Activated naive CD8-positive, alpha-beta T cell treated with anti-CD3 and anti-CD28 coated beads, Interleukin-2, amount 50 U/mL, for 24 hours (primary cell): ENCODE measurements at places on chromosomes 11 and 22.
A peak's percentile ranks its signal among the peaks of the same experiment; 100 is the strongest.

DNA sequence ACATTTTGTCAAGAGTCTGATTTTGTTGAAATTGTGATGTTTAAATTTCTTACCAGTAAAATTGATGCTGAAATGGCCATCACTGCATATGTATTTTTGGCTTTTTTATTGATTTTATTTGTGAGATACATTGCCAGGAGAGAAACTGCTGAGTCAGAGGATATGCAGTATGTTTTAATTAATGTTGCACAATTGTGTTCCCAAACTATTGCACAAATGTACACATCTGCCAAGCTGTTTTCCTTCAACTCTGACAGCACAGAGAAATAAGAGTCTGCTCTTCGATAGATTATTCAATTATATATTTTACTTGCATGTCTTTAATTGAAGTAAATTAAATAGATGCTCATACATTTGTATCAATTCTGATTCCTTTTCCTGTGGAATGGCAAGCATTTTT, 640.2 kb upstream of the LUZP2 start:
- no peaks in the 10 kb centered on the region for H3K27me3 ChIP-seq
- H3K36me3 ChIP-seq, result no peaks in the 10 kb centered on the region
- no peak overlapping the region for H3K4me3 ChIP-seq
- no peak for DNase-seq

- no peak for DNase-seq
- H3K4me3 ChIP-seq, result no peak overlapping the region
- no peaks in the 10 kb centered on the region for H3K4me1 ChIP-seq
- no peaks in the 10 kb centered on the region for H3K36me3 ChIP-seq
These were observed 47.8 kb upstream of the SHANK2 start for GRCh38 chr11:71300187-71300586.

- no peaks in the 10 kb centered on the region for H3K36me3 ChIP-seq
- H3K27ac ChIP-seq, result no peak overlapping the region
- no peak overlapping the region for H3K4me3 ChIP-seq
- no peak for DNase-seq
- no peaks in the 10 kb centered on the region for H3K27me3 ChIP-seq
- no peaks in the 10 kb centered on the region for H3K4me1 ChIP-seq
These were observed 437.7 kb downstream of the SOX6 start for GRCh38 chr11:15918674-15919073.

DNA sequence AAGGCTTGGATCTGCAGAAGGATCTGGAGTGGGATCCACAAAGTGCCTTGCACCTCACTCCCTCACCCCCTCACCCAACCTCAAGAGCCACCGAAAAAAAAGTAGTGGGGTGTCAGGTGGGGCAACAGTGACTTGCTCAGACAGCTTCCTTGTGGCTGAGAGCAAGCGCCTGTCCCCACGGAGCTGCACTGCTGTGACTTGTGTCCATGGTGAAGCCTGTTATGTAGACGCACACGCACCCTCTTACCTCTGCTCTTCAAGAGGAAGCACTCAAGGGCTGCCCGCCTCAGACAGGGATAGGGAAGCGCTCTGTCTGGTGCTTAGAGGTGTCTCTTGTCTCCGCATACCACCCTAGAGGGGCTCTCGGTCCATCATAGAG, 1.2 kb downstream of the DRD2 start:
- DNase-seq, result no peak
- no peaks in the 10 kb centered on the region for H3K36me3 ChIP-seq

DNA sequence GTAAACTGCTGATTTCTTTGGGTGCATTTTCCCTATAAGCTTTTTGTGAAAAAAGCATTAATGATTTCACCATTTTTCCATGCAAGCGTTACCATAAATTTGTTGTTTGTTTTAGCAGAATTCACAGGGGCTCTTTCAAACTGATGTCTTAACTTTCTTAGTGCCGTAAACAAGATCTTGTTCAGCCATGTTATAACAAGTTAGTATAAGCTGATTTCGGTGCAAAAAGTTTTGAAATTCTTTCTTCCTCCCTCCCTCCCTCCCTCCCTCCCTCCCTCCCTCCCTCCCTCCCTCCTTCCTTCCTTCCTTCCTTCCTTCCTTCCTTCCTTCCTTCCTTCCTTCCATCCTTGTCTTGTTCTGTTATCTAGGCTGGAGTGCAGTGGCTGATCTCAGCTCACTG, 71.7 kb upstream of the CHORDC1 start:
- H3K36me3 ChIP-seq, result no peaks in the 10 kb centered on the region
- H3K4me1 ChIP-seq, result no peaks in the 10 kb centered on the region
- no peak overlapping the region for H3K27ac ChIP-seq
- H3K27me3 ChIP-seq, result no peaks in the 10 kb centered on the region

- H3K27me3 ChIP-seq, result peaks cover 14% of the 10 kb centered on the region
- H3K4me3 ChIP-seq, result no peak overlapping the region
- H3K36me3 ChIP-seq, result no peaks in the 10 kb centered on the region
- no peaks in the 10 kb centered on the region for H3K4me1 ChIP-seq
These were observed 7.5 kb downstream of the THY1 start for GRCh38 chr11:119415517-119415916.

GRCh38 chr11:87832211-87832610, 343.0 kb downstream of the RAB38 start:
- no peaks in the 10 kb centered on the region for H3K4me1 ChIP-seq
- no peak overlapping the region for H3K4me3 ChIP-seq
- no peak for DNase-seq

DNA sequence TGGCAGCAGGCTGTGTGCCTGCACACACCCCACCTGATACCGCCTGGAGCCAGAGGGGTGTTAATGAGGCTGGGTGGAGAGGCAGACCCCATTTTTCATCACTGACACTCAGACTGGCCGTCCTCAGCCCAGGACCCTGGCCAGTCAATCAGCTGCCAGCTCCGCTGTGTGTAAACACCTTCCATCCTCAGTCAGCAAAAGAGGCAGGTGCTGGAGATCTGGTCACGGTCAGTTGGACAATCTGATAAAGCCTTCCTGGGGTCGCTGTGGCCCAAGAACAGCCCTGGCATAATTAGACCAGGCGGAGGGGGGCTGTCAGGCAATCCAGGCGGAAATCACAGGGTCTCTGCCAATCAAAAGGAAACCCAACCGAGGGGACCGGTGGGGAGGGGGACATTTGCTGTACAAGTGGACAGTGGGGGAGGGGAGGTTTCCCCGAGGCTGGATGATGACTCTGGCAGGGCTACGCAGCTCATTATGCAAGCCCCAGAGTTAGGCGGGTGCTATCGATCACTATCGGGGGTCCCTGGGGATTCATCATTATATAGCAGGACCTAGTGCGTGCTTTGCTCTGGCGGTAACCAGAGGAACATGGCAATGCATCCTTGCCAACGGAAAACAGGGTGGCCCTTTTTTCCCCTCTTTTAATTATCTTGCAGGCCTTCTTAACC, 72.9 kb downstream of the ABTB2 start:
- no peak overlapping the region for H3K27ac ChIP-seq
- no peaks in the 10 kb centered on the region for H3K27me3 ChIP-seq
- H3K4me1 ChIP-seq, result no peaks in the 10 kb centered on the region
- H3K4me3 ChIP-seq, result no peak overlapping the region
- H3K36me3 ChIP-seq, result no peaks in the 10 kb centered on the region

DNA sequence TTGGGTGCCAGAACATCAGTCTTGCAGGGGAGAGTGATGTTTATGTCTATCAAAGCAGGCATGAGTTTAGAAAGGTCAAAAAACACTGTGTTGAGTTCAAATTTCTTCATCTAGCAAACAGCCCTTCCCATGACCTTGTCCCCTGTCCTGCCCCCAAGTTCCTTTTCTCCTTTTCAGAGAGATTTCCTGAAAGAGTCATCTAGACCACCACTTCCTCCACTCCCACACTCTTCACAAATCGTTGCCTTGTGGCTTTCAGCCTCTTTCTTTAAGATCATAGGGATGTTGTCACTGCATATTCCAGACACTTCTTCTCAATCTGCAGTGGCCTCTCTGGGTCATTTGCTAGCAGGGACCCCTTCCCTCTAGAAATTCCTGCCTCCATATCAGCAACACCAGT, 290.5 kb downstream of the TENM4 start:
- no peaks in the 10 kb centered on the region for H3K27me3 ChIP-seq
- DNase-seq, result no peak
- H3K27ac ChIP-seq, result no peak overlapping the region
- no peaks in the 10 kb centered on the region for H3K36me3 ChIP-seq
- no peaks in the 10 kb centered on the region for H3K4me1 ChIP-seq

DNA sequence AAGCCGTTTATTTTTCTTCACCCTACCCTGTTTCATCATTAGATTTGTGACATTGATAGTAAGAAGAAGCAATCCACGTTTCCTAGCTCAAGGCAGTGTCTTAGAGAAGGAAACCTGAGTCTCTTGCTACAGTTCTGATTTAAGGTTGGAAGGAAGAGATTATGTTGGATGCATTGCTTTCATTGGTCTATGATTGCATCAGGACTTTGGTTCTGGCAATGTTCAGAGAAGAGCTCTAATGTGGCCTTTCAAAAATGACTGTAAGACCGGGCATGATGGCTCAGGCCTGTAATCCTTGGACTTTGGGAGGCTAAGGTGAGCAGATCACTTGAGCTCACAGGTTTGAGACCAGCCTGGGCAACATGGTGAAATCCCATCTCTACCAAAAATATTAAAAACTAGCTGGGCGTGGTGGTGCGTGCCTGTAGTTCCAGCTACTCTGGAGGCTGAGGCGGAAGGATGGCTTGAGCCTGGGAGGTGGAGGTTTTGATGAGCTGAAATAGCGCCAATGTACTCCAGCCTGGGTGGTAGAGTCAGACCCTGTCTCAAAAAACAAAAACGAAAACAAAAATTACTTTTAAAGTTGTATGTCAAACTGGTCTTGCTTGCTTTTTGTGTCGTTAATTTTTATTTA, 4.1 kb downstream of the NUCB2 start:
- no peak for DNase-seq
- H3K27ac ChIP-seq, result peak overlapping the region; percentile 97
- peaks cover 14% of the 10 kb centered on the region for H3K36me3 ChIP-seq
- H3K27me3 ChIP-seq, result no peaks in the 10 kb centered on the region

DNA sequence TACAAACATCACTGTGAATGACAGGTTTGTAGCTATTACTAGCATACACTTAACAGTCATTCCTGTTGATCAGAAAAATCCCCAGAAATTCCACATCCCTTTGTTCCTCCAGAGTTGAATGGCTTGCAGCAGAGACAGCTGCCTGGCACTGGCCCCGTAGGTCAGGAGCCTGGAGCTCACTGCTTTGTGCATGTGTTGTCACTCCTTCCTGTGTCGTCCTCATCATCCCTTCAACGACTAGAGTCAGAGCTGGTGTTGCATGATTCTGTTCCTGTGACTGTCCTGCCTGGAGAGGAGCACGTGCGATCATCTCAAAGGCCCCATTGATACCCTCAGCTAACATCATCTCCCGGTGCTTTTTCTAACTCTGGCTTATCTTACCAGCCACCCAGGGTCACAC, 58.3 kb downstream of the LDLRAD3 start:
- DNase-seq, result no peak
- H3K4me1 ChIP-seq, result no peaks in the 10 kb centered on the region
- no peak overlapping the region for H3K4me3 ChIP-seq
- no peaks in the 10 kb centered on the region for H3K36me3 ChIP-seq
- H3K27ac ChIP-seq, result no peak overlapping the region
- H3K27me3 ChIP-seq, result peaks cover 2% of the 10 kb centered on the region

GRCh38 chr22:17093081-17093480, 8.3 kb downstream of the IL17RA start:
- peaks cover 12% of the 10 kb centered on the region for H3K36me3 ChIP-seq
- H3K4me1 ChIP-seq, result peaks cover 87% of the 10 kb centered on the region
- no peak for DNase-seq
- no peak overlapping the region for H3K27ac ChIP-seq
- no peaks in the 10 kb centered on the region for H3K27me3 ChIP-seq

DNA sequence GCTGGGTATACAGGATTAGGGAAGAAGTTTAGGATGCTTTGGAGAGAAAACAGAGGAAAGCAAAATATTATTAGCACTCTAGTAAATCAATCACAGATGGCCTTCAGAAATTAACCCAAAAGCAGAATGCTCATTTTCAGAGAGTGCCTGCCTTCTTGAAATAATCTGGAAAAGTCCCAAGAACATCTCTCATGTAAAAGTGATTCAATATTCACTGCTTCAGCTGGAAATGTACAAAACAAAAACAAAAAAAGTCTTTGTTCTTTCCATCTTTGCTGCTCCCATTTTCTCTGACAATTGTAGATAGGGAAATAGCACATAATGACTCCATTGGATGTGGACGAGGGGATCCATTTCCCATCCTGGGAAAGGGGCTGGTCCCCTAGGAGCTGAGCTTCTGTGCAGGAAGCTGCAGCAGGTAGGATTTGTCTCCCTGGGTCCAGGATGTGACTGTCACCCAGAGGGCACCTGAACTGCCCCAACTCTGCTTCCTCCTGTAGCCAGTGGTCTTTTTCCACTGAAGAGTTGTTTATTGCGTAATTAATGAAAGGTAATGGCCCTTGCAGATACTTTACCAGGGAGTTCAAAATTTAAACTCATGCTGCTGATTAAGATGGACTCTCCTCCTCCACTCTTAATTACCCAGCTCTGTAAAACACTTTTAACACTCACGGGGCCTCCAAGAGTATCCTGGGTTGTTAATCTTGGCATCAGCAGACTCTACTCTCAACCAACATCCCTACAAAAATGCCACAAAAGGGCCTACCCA, 57.9 kb downstream of the SC5D start:
- H3K27ac ChIP-seq, result no peak overlapping the region
- no peak for DNase-seq
- H3K4me3 ChIP-seq, result no peak overlapping the region

- no peaks in the 10 kb centered on the region for H3K4me1 ChIP-seq
- no peak overlapping the region for H3K4me3 ChIP-seq
- no peaks in the 10 kb centered on the region for H3K36me3 ChIP-seq
- DNase-seq, result no peak
- no peaks in the 10 kb centered on the region for H3K27me3 ChIP-seq
- no peak overlapping the region for H3K27ac ChIP-seq
These were observed 1070.3 kb downstream of the JRKL start for GRCh38 chr11:97460091-97460490.

- peaks cover 8% of the 10 kb centered on the region for H3K4me1 ChIP-seq
- H3K27ac ChIP-seq, result no peak overlapping the region
- peaks cover 14% of the 10 kb centered on the region for H3K27me3 ChIP-seq
- no peak for DNase-seq
These were observed 73.1 kb upstream of the BARX2 start for GRCh38 chr11:129302386-129303101.

- no peak overlapping the region for H3K4me3 ChIP-seq
- H3K36me3 ChIP-seq, result peaks cover 19% of the 10 kb centered on the region
- H3K4me1 ChIP-seq, result peaks cover 41% of the 10 kb centered on the region
- no peaks in the 10 kb centered on the region for H3K27me3 ChIP-seq
- H3K27ac ChIP-seq, result peak overlapping the region; percentile 60
These were observed 59.3 kb downstream of the CD82 start for GRCh38 chr11:44624761-44625221.
